ENCODE measurements at places on chromosomes 16 and 17. TPM values are rescaled to one million over a fixed set of nuclear protein-coding genes. Genes with fewer than 3 reads are reported as not detected.

Gene EPOP
- total RNA-seq, result 8.2 TPM

Gene CXCL16
- 3.8 TPM for total RNA-seq

Gene TLCD2
- total RNA-seq, result 0.71 TPM

Gene GNAO1
- total RNA-seq, result 3.0 TPM

Gene ACSF2
- 8.2 TPM for total RNA-seq

Gene SLC16A3
- total RNA-seq, result 26.7 TPM
